NCI-H226 (cell line): ENCODE measurements at places on chromosomes 2 and 18.
A peak's percentile ranks its signal among the peaks of the same experiment; 100 is the strongest.

- DNase-seq, result peak; percentile 88
Observed at GRCh38 chr18:8948471-8949149, 153.9 kb upstream of the NDUFV2 start.

GRCh38 chr2:74507926-74508520 lies 528 bp upstream of the PCGF1 start:
- DNase-seq, result no peak

- DNase-seq, result no peak
Observed at GRCh38 chr18:39513186-39513585, 1947.6 kb upstream of the CELF4 start.

GRCh38 chr18:71249791-71250190 lies 960.9 kb downstream of the SOCS6 start:
- DNase-seq, result peak; percentile 12

DNA sequence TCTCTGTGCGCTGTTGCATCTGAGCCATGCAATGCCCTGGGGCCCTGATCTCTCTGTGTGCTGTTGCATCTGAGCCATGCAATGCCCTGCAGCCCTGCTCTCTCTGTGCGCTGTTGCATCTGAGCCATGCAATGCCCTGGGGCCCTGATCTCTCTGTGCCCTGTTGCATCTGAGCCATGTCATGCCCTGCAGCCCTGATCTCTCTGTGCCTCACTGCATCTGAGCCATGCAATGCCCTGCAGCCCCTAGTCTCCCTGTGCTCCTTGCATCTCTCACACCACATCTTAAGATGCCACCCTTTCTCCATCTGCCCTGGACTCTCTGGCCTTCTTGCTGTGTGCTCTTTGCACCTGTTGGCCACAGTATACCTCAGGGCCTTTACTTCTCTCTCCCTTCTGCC lies 56.2 kb downstream of the SOX11 start:
- no peak for DNase-seq

DNA sequence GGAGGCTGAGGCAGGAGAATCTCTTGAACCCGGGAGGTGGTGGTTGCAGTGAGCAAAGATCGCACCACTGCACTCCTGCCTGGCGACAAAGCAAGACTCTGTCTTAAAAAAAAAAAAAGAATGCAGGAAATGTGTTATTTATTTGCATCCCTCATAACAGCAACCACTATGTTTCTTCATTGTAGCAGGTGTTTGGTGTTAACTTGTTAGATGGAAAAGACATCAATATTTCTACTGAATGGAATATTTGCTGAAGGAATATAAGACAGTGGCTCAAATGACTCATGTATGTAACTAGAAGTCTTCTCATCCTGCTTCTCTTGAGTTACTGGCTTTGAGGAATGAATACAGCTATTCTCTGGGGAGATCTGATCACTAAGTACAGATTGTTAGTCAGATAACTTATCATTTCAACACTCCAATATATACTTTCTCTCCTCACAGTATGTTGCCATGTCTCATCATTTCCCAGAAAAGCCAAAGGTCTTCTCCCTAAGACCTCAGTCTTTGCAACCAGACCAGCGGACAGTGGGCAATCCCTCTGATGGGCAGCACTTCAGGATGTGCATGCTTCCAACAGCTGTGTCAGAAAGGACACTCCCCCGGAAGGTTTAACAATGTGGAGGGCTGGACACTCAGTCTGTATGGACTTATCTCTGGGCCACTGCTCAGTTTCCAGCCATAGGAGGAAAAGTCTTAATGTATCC lies 104.4 kb upstream of the STK17B start:
- no peak for DNase-seq

GRCh38 chr2:72141881-72142451 lies 5.7 kb downstream of the CYP26B1 start:
- DNase-seq, result no peak

- no peak for DNase-seq
Observed at GRCh38 chr2:216486708-216487107, 11.9 kb upstream of the RPL37A start.

DNA sequence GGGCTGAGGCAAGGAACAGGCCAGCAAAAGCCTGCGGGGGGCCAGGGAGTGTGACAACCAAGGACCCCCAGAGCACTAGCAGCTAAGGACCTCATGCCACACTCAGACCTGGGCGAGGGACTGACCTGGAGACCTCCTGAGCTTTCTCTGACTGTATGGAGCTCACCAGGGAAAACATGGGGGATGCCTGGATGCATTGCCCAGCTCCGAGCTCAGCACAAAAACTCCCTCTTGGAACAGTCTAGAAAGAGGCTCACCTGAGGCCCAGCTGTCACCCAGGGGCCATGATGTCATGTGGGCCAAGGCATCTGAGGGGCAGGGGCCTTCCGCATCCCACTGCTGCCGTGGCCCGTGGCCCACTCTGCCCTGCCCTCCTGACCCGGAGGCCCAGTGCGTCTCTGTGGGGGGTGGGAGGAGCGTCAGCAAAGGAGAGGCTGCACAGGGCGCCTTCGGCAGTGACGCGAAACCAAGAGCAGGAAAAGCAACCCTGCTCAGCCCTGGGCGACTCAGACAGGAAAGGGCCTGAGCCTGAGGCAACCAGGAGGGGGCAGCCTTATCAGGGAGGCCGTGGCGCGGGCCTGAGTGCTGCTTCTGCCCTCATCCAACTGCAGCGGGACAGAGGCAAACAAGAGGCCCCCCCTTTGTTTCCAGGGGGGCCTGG lies 57.3 kb upstream of the ALPP start:
- DNase-seq, result no peak

DNA sequence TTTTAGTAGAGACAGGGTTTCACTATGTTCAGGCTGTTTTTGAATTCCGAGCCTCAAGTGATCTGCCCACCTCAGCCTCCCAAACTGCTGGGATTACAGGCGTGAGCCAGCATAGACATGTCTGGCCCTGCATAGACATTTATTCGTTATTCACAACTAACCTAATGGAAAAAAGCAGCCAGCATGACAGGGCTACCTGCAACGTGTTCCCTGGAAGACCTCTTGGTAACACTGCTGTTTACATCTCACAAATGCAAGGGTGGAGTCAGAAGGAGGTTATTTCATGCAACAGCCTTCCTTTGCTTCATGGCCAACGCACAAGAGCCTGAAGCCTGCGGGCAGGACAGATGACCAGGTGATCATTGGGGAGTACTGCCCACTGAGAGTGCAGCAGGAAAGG lies 9.2 kb downstream of the SERPINE2 start:
- no peak for DNase-seq

DNA sequence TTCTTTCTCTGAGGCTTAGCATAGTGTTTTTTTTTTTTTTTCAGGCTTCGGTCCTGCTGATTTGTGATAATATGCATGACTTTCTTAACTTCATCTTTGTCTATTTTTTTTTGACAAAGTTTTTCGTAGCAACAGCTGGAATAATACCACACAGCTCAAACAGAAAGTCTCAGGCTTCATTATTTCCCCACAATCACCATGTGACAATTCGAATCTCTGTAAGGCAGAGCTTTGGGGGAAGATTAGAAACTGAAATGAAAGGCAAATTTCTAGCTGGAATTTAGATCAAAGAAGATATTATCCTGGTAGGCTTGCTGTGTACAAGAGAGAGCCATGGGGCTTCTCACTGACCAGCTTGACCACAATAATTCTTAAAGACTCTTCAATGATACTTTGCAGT lies 12.2 kb upstream of the CD28 start:
- DNase-seq, result no peak

- no peak for DNase-seq
Observed at GRCh38 chr2:1614564-1614963, 129.8 kb downstream of the PXDN start.

- no peak for DNase-seq
Observed at GRCh38 chr2:103402336-103402735, 640.5 kb downstream of the TMEM182 start.

- DNase-seq, result peak; percentile 70
Observed at GRCh38 chr2:148643998-148644882, at the start of gene EPC2. EPC2 (plus strand) TSS chr2:148644751; CDS start chr2:148645018, 267 bp downstream.

GRCh38 chr2:239816576-239817467 lies 208.3 kb downstream of the NDUFA10 start:
- DNase-seq, result no peak

DNA sequence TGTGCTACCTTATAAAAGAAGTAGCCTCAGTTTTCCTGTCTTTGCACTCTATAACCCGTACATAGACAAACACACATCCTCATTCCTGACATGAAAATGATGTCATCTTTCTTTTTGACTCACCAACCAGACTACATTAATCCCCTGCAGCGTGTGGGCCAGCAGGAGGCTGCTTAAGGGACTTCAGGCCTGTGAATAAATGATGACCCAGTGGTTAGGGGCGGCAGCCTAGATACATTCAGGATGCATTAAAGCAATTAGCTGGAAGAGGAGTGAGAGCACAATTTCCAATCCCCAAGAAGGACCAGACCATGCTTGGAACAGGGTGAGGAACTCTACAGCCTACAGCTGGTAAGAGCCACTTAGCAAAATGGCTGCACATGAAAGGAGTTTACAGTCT lies 57.3 kb upstream of the KLF7 start:
- peak; percentile 15 for DNase-seq

- DNase-seq, result no peak
Observed at GRCh38 chr2:7292154-7292691, 375.0 kb downstream of the RNF144A start.
